ENCODE measurements at places on chromosomes 16 and 17.
A peak's percentile ranks its signal among the peaks of the same experiment; 100 is the strongest.

GRCh38 chr17:6241996-6242395 is 171.8 kb downstream of the WSCD1 start:
- DNase-seq: no peak

GRCh38 chr16:27779641-27780164 is 229.8 kb downstream of the KATNIP start:
- DNase-seq: no peak

- DNase-seq: no peak
These were observed at the start of gene PRRT2 for GRCh38 chr16:29811896-29812665. Gene PRRT2 (plus strand): TSS chr16:29812193. CDS start chr16:29813055, 862 bp downstream.

DNA sequence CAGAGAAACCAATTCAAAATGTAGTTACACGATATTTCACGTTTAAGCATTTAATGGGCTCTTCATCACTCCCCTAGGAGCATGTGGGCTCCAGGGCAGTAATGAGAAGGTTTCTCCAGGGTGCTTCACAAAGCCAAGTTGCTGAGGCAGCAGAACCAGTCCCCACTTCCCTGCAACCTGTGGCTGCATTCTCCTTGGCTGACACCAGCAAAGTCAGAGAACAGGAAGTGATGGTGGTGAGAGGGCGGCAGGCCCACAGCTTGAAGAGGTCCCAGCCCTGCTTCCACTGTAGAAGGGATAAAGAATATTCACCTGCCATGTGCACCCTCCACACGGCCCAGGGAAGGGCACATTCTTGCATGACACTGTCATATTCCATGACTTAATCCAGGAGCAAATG is 133.2 kb downstream of the CBLN1 start:
- no peak for DNase-seq

GRCh38 chr16:15704545-15704987 is 54.5 kb downstream of the NDE1 start:
- peak; percentile 28 for DNase-seq

DNA sequence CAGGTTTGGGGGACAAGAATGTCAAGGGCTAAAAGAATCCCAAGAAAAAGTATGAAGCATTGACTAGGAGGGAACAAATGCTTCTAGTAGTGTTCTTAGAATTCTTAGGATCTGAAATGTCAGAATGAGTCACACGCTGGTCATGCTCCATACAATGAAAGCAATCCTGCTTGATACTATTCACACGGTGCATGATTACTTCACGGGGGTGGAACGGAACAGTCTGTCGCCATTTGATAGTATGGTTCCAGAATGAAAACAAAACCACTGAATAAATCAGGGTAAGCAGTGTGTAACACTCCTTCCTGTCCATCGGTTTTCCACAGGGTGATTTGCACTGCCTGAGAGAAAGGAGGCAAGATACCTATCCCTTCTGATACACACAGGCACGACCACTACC is 22.9 kb upstream of the YWHAE start:
- peak; percentile 75 for DNase-seq

DNA sequence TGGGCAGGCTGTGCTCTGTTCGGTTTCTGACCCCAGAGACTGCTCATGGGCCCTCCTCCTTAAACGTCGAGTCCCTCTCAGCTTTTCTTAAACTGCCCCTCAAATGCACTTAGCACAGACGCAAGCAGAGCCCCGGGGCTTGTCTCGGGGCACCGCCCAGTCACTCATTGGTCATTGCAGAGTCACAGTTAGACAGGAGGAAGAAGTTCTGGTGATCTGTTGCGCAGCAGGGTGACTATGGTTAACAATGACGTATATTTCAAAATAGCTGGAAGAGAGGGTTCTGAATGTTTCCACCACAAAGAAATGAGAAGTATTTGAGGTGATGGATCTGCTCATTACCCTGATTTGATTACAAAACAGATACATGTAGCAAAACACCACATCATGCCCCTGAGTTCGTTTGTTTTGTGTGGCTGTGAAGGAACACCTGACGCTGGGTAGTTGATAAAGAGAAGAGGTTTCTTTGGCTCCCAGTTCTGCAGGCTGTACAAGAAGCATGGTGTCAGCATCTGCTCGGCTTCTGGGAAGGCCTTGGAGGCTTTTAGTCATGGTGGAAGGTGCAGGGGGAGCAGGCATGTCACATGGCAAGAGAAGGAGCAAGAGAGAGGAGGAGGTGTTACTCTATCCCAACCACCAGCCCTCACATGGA is 387.4 kb downstream of the CPPED1 start:
- DNase-seq: no peak

DNA sequence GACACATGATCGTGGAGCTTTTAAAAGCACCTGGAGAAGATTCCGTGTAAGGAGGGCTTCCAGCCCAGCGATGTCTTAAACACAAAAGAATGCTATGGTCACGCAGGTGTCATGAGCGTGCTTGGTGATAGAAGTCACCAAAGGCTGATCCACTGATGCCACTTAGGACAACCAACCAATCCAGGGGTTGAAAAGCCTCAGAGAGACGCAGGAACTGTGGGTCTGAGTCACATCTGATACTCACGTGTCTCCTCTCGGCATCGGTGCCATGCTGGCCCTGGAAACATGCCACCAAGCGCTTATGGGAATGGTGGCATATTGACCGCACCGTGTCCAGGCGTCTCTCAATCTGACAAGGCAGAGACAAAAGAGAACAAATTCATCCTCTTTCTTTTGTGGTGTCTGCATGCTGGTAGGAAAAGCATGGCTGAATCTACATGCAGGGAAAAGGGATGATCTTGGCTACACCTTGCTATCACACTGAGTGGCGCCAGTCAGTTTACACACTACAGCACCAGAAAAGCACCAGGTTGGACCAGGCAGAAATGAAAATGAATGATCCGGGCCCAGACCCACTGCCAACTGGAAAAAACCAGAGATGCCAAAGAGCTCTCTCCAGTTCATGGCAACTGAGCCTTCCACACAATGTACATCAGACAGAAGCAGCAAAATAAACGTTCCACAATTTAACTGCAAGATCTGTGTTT is 38.0 kb downstream of the ARHGAP17 start:
- no peak for DNase-seq

DNA sequence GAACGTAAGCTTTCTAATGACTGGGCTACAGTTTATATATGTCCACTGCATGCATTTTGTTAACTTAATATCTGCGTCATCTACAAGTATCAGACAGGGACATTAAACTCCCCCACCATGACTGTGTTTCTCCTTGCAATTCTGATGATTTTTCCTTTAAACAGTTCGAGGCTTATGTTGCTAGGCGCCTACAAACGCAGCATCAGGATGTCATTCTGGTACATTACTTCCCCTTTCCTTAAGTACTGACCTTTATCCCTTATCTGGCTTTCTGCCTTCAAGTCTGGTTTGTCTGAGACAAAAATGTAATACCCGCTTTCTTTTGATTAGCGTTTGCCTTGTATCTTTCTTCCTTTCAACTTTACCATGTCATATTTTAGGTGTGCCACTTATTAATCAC is 362.4 kb downstream of the SLC39A11 start:
- no peak for DNase-seq

- no peak for DNase-seq
These were observed 3.2 kb downstream of the ZSCAN10 start for GRCh38 chr16:3095869-3096268.
